ENCODE measurements at places on chromosomes 2 and 18.
A peak's percentile ranks its signal among the peaks of the same experiment; 100 is the strongest.

- DNase-seq: no peak
Observed at GRCh38 chr2:10064932-10065772, 15.1 kb downstream of the CYS1 start.

DNA sequence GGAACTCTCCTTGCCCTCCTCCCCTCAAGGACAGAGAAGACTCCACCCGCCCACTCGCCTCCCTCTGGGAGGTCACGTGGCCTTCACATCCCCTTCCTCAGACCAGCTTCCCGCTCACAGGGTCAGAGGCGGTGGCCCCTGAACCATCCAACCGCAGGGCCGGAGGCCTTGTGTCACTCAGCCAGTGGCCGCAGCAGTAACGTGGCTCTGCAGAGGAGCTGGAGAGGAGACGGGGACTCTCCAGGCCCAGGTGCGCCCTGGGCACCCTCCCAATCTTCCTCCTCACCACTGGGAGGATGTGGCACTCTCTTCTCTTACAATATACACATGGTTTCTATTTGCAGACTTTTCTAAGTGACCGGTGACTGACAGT, 161.7 kb downstream of the TWIST2 start:
- peak; percentile 65 for DNase-seq

DNA sequence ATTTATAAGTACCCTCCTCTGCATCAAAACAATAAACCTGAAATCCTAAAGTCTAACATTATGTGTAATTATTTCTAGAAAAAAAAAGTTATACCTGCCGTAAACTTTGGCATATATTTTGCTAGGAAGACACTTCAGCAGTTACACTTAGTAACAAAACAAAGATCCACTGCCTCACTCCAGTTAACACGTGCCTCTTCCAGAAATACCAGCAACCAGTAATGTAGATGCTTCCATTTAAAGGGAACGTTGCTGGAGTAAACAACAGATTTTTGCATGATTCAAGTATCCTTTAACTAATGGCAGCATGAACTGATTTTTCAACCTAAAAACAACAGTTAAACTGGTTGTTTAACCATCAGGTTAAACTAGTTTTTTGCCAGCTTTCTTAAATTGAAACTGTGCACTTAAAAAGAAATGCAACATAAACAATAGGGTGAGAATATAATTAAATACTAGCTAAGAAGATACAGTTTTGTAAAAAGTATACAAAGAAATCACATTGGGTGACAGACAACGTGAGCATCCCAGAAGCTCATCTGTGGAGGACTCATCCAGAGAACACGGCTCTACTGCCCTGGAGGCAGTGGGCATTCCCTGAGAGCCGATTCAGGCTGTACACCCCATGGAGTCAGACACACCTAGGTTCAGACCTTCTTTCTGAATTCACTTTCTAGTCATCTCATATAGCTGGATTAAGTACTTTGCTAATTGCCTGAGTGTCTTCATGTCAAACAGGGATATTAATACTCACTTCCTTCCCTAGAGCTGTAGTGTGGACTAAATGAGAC, 22.3 kb downstream of the MGAT4A start:
- no peak for DNase-seq

DNA sequence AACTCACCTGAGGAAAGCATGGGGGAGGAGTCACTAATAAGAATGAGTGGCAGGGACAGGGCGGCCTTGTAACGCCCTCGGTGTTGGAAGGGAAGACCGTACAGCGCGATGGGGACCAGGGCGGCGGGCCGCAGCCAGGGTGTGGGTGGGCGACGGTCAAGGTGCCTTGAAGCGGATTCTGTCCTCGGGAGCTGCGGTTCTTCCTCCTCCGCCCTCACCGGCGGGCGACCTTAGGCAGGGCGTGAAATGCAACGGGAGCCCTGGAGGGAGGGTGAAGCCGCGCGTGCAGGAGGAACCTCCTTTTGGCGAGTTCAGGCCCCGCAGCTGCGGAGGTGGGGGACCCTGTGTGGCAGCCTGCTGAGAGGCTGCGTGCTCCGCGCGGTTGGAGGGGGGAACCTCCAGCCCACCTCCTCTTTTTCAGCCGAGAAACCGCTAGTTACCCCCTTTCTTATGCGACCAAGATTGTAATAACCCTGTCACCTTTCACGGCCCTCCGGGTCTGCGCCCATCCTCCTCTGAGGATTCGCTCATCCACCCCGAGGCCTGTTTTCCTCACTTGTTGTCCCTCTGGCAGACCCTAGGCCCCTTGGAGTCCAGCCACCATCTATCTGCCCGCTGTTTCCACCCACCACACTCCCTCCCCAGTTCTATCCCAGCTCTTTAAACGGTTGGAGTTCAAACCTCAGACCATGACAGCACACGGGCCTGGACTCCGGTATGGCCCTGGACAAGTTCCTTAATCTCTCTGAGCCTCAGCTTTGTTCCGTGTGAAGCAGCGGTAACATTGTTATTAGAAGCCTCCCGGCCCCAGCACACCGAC, 823 bp upstream of the RNU2-63P start:
- DNase-seq: peak; percentile 30

GRCh38 chr2:19158896-19159295, 199.5 kb downstream of the OSR1 start:
- no peak for DNase-seq

- no peak for DNase-seq
Observed at GRCh38 chr2:174554529-174555150, 43.0 kb downstream of the WIPF1 start.

- no peak for DNase-seq
Observed at GRCh38 chr2:195756218-195756942, 99.4 kb downstream of the SLC39A10 start.

DNA sequence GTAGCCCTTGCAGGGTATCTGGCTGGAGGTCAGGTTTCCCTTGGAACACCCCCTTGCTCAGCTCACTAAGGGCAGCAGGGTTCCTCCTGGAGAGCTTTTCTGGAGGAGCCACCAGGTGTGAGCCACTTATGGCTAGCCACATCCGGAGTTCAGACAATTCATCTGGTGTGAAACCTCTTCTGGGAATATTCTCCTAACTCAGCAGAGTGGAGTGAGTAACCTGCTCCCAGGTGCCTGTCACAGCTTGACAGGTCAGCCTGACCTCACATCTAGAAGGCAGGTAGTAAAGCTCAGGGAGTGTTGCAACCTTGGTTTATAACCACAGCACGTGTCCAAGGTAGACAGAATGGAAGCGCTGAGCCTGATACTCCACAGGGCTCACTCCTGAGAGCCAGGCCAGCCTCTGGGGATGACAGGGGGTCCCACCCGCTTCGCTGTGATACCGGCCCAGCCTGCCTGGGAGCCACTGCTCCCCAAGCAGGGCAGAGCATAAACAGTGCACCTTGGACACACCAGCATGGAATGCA, 62.6 kb upstream of the TGFA start:
- DNase-seq: no peak

- no peak for DNase-seq
Observed at GRCh38 chr2:237012004-237012403, 73.7 kb upstream of the COPS8 start.

GRCh38 chr2:121196132-121196848, 88.7 kb downstream of the TFCP2L1 start:
- no peak for DNase-seq

- DNase-seq: no peak
Observed at GRCh38 chr2:145380436-145381017, 860.6 kb upstream of the ZEB2 start.

GRCh38 chr2:74755386-74755785, 78.5 kb upstream of the HK2 start:
- no peak for DNase-seq

DNA sequence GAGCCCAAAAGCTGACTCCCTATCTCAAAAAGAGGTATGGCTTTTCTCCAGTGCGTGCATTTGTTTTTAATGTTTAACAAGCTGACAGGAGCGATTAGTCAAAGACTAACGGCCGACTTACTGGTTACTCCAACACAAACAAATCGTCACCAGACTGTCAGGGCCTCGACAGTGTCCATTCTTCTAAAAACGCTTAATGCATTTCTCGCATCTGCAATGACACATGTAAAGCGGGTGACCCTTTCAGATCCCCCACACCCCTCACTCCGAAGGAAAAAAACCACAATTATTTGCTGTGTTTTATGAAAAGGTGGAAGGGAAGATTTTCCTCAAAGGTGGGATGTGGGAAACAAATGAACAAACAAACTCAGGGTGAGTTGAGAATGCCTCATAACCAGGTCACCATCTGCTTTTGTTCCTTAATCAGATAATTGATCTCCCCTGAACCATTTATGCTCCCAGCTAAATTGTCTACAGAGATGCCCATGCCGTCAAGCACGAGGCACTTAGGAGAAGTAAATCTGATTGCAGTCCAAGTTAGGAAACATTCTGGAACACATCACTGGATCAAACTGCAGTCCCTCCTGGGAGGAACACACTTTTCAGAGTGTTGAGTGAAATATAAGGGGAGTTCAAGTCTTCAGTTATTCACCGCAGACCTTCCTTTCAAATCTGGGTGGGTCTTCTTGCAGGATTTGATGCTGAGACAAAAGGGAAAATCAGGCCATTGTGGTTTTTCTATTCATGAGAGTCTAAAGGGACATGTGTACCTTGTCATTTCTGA, 340.8 kb downstream of the CMPK2 start:
- no peak for DNase-seq

DNA sequence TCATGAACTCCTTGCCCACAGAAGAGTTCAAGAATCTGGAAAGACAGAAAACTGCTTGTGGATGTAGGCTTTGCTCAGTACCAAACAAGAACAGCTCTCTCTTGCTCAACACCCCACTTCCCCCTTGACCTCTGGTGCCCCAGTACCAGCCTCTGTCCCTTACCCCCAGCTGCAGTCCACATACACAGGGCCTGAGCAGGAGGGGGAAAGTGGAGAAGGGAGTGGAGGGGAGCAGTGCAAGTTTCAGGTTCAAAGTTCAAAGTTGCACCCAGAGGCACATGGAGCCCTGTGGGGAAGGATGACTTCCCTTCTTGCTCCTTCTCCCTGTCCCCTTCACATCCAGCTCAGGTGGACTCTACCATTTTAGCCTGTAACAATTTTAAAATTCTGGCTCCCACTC, 61.1 kb upstream of the LPIN2 start:
- DNase-seq: no peak

DNA sequence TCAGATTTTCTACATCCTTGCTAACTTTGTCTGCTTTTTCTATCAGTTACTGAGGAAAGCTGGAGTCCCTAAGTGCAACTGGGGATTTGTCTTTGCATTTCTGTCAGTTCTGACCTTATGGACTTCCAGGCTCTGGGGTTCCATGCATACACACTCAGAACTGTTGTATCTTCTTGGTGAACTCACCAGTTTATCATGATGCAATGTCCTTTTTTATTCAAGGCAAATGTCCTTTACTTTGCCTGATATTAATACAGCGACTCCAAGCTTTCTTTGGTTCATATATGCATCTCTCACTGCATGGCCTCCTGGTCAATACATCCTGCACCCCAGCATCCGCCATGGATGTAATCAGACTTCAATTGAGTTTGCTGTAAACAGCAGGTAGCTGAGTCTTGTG, 44.7 kb downstream of the SLC66A2 start:
- no peak for DNase-seq

DNA sequence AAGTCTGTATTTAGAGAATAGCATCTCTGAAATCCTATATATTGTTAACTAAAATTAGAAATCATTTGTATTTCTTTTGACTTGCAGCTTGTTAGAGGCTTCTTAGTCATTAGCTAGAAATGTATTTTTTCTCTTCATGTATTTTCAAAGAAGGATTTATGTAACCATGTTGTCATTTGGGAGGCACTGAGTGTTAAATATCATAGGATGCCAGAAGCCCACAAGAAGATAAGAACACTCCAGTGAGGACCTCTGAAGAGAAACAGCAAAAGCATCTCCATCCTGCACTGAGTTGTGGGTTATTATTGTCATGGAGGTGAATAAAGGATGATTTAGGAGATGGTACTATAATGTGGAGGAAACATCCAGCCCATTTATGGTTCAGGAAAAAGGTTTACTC, 93.5 kb downstream of the UBE2E3 start:
- no peak for DNase-seq

DNA sequence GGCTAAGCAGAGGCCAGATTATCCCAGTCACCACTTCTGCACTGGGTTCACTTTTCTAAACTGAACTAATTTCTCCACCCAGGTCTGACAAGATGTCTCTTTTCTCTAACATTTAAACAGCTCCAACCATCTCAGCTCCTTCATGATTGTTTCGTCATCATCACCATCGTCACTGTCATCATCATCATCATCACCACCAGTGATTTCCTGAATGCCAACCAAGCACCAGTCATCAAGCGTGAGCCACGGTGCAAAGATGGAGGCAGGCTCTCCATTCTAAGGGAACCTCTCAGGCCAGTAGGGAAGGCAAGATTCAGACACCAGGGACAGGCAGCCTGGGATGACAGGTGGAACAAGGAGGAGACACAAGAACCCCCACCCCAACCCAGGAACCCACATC, 25.5 kb upstream of the TMBIM1 start:
- no peak for DNase-seq

DNA sequence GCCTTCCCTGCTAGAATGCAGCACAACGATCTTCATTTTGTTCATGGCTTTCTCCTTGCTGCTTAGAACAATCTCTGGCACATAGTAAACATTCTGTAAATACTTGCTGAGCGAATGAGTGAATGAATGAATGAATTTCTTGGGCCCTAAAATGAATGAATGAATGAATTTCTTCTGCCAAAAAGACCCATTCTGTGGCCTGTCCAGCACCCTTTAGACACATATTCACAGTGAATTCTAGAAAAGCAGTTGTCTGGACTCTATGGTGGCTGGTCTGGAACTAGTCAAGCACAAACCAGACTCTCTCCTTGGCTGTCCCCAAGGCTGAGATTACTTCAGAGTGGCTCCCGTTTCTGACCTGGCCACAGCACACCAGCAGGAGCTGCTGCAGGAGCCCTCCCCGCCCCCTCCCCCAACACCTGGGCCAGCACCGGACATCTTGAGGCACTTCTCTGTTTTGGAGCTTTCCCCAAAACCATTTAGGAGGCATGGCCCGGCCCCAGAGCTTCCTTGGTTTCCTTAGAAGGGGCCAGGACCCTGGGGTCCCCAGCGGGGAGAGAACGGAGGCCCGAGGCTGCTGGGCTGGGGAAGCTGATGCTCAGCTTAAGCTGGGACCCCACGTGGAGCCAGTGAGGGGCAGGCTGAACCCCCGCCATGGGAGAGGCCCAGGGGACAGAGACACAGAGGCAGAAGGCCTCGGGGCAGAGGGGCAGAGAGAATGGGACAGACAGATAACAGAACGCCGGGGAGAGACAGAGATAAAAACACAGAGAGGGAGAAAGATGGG, 159.0 kb downstream of the ZFP36L2 start:
- DNase-seq: no peak

DNA sequence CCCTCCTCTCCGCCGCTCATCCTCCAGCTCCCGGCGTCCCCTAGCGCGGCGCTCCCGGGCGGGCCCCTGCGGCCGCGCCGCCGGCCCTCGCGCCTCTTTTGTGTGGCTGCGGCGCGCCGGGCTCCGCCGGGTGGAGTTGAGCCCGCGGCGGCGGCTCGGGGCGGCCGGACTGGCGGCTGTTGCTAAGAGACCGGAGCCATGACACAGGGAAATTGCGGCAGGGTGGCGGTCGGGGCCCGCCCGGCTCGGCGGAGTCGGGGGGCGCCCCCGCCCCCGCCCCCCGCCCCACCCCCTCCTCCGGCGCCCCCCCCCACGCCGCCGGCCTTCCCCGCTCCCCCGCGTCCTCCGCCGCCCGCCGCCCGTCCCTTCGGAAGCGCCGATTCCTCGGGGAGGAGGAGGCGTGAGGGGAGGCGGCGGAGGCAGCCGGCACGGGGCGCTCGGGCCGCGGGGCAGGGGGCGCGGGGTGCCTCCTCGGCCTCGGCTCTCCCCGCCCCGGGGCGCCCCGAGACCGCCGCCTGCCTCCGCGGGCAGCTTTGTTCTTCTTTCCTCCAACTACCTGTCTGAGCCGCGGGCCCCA, at the start of gene TMEM200C:
TMEM200C (minus strand) TSS at position 224 of the 577 bp plus-strand sequence. CDS start 3,459 bp downstream, outside the sequence.
- no peak for DNase-seq

GRCh38 chr18:59505356-59505755, 146.3 kb upstream of the LMAN1 start:
- DNase-seq: no peak
